SJSA1 (cell line): ENCODE measurements at places on chromosomes 4 and X. TPM values are rescaled to one million over a fixed set of nuclear protein-coding genes. Genes with fewer than 3 reads are reported as not detected.

DNA sequence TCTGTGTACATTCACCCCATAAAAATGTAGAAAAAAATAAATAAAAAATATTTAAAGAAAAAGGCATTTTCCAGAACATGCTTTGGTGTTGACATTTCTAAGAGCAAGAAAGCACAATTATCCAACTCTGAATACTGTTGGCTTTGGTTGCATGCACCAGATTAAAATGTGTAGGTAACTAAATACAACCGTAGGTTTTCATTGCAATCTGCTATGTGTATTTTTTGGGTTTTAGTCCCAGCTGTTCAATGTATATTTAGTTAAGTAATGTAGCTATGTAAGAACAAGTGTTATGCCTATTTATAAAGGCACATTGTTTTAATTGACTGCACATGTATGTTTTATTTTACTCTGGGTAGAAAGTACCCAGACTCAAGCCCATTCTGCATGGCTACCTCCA, 108.1 kb upstream of the PAQR3 start:
- H3K27me3 ChIP-seq = no peaks in the 10 kb centered on the region
- peaks cover 6% of the 10 kb centered on the region; the same call in 1 of the 2 replicates for H3K4me1 ChIP-seq
- H3K4me3 ChIP-seq = no peak overlapping the region
- no peaks in the 10 kb centered on the region for H3K36me3 ChIP-seq

- no peak for DNase-seq
- no peaks in the 10 kb centered on the region for H3K36me3 ChIP-seq
- H3K4me1 ChIP-seq = no peaks in the 10 kb centered on the region
- H3K4me3 ChIP-seq = no peak overlapping the region
These were observed 77.7 kb upstream of the DCAF8L1 start for GRCh38 chrX:28058901-28059300.

GRCh38 chrX:134373736-134374135, 86.2 kb upstream of the HPRT1 start:
- H3K4me1 ChIP-seq = peaks cover 5% of the 10 kb centered on the region
- peak overlapping the region; percentile 73 for H3K27ac ChIP-seq
- no peaks in the 10 kb centered on the region for H3K27me3 ChIP-seq
- no peaks in the 10 kb centered on the region for H3K36me3 ChIP-seq

DNA sequence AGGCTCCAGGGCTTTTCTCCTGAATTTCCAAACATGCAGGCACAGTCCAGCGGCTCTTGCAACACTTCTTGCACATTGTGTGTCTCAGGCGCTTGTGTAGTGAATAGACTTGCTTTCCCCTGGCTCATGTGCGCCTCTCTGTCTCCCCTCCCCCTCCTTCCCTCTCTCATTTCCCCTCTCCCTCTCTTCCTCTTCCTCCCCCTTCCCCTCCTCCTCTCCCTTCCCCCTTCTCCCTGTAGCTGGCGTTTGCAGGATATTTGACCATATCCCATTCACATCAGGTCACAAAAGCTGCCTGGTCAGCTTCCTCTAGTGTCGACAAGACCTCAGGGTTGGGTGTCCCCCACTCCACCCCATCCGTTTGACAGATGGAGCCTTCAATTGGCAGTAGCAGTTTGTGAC, 2.4 kb downstream of the CHST7 start:
- no peaks in the 10 kb centered on the region for H3K27me3 ChIP-seq
- H3K4me1 ChIP-seq = peaks cover 51% of the 10 kb centered on the region
- peak overlapping the region; percentile 55 for H3K4me3 ChIP-seq
- DNase-seq = no peak
- H3K36me3 ChIP-seq = no peaks in the 10 kb centered on the region

DNA sequence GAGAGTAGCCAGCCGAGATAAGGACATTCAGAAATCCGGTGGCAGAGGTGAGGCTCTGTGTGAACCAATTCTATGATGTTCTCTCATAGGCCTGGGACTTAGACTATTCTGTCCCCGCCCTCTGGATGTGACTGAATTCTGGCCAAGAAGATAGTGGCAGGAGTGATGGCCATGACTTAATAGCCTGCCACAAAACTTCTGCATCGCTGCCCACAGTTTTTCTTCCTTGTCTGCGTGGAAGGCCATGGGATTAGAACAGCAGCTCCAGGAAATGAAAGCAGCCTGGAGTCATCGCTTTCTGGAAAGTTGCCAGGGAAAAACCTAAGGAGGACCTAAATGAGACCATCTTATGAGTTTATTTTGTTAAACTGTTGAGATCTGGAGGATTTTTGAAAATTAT, 134.7 kb downstream of the F11 start:
- DNase-seq = no peak
- no peak overlapping the region for H3K27ac ChIP-seq
- no peak overlapping the region for H3K4me3 ChIP-seq
- no peaks in the 10 kb centered on the region for H3K4me1 ChIP-seq
- H3K36me3 ChIP-seq = no peaks in the 10 kb centered on the region

- no peaks in the 10 kb centered on the region for H3K27me3 ChIP-seq
- no peaks in the 10 kb centered on the region for H3K4me1 ChIP-seq
- H3K36me3 ChIP-seq = no peaks in the 10 kb centered on the region
- no peak overlapping the region for H3K4me3 ChIP-seq
- H3K27ac ChIP-seq = no peak overlapping the region
- no peak for DNase-seq
These were observed 9.2 kb downstream of the PIR start for GRCh38 chrX:15483891-15484290.

GRCh38 chrX:23616361-23616760, 50.9 kb upstream of the PRDX4 start:
- no peak overlapping the region for H3K4me3 ChIP-seq
- DNase-seq = no peak
- H3K27me3 ChIP-seq = no peaks in the 10 kb centered on the region
- no peaks in the 10 kb centered on the region for H3K36me3 ChIP-seq
- H3K4me1 ChIP-seq = no peaks in the 10 kb centered on the region

Gene FABP2
- total RNA-seq = not detected in 2 replicates
